Activated T-cell treated with anti-CD3 and anti-CD28 coated beads for 4 hours (primary cell): ENCODE measurements at places on chromosomes 16 and 17.

DNA sequence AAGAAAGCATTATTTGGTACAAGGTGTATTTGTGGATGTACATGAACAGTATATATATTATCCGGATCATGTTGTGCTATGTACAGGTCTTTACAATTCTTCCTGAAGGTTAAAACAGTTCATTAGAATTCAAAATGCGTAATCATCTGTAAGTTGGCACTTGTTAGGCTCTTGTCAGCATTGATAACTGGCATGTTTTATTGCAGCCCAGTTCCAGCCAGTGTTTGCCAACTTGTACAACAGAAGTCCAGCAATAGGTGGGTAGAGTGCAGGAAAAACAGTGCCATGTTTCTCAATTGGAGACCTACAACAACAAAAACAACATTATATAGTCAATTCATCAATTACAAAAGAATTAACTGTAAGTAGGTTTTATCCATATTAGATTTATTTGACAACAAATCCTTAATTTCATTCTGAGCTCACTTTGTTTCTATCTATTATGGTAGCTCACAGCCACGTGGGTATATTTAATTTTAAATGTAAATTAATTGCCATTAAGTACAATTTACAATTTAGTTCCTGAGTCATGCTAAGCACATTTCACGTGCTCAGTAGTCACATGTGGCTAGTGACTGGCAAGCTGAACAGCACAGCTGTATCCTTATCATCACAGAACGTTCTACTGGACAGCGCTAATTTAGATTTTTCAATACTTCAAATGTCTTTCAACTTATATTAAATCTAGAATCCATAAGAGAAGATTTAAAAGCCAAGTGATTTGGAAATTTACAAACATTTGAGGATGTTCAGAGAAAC is 8.6 kb upstream of the ANKFY1 start:
- no peak for DNase-seq

DNA sequence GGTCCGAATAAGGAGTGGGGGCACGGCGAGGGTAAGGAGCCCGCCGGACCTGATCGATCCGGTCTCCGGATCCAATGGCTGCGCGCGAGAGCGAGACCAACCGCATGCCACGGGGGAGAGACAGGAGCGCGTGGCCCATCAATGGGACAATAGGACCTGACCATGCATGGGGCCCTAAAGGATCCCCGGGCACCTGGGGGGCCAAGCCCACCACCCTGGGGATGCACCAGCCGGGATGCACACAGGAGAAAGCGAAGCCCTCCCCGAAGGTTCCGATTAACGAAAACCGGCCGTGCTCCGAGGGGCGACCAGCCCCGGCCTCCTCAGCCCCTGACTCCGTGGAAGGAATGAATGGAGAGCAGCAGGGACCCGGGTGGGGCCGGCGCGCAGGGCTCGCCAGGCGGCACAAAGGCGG is 525 bp downstream of the JPT1 start:
- DNase-seq = no peak

- DNase-seq = no peak
Observed at GRCh38 chr16:48000622-48001021, 155.2 kb downstream of the ABCC12 start.

- DNase-seq = no peak
Observed at GRCh38 chr16:35753559-35754390, 2294.4 kb downstream of the TP53TG3F start.

- no peak for DNase-seq
Observed at GRCh38 chr17:13362341-13363122, 239.2 kb downstream of the HS3ST3A1 start.

DNA sequence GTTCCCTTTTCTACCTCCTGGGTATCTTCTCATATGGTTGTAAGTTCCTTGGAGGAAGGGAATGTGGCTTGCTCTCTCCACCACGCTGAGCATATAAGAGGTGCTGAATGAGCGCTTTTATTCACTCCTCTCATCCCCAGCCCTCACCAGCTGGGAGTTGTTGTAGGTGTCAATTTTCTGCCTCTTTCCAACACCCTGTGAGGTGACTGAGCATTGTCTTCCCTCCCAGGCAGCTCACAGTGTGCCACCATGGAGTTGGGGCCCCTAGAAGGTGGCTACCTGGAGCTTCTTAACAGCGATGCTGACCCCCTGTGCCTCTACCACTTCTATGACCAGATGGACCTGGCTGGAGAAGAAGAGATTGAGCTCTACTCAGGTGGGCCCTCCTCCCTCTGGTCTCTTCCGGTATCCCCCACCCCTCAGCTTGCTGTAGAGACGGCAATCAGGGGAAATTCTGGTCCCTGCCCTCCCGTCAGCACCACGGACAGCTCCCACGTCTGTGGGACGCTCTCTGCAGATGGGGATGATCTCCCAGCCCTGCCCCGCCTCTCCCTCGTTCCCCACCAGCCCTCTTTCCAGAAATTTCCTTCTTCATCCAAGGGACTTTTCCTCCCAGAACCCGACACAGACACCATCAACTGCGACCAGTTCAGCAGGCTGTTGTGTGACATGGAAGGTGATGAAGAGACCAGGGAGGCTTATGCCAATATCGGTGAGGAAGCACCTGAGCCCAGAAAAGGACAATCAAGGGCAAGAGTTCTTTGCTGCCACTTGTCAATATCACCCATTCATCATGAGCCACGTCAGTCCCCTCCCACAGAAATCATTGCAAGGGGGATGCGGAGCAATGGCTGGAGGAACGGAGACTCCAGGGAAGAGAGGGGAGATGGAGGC is 18.3 kb downstream of the CIITA start:
- DNase-seq = no peak

- no peak for DNase-seq
Observed at GRCh38 chr17:41420134-41420533, 4.3 kb downstream of the KRT37 start.

GRCh38 chr16:25493136-25493811 is 198.5 kb upstream of the HS3ST4 start:
- DNase-seq = no peak

GRCh38 chr17:16353317-16354174 is at the start of gene CENPV:
Gene CENPV, minus strand, starts transcription at chr17:16353469. Its CDS starts 33 bp downstream, at chr17:16353436.
- peak; percentile 49 for DNase-seq

GRCh38 chr17:33989361-33990148 is 265.5 kb upstream of the CCL2 start:
- no peak for DNase-seq

- DNase-seq = no peak
Observed at GRCh38 chr16:27369806-27370205, 32.2 kb upstream of the IL21R start.

GRCh38 chr16:16042076-16042475 is 92.7 kb downstream of the ABCC1 start:
- DNase-seq = no peak
